HT1080 (cell line): ENCODE measurements at places on chromosomes 5 and 9. TPM values are rescaled to one million over a fixed set of nuclear protein-coding genes. Genes with fewer than 3 reads are reported as not detected.
A peak's percentile ranks its signal among the peaks of the same experiment; 100 is the strongest.

The ITGA1 gene
- 2.5 and 5.6 TPM in 2 replicates for total RNA-seq

GRCh38 chr9:18799428-18799827, 233.6 kb downstream of the SAXO1 start:
- DNase-seq: no peak

DNA sequence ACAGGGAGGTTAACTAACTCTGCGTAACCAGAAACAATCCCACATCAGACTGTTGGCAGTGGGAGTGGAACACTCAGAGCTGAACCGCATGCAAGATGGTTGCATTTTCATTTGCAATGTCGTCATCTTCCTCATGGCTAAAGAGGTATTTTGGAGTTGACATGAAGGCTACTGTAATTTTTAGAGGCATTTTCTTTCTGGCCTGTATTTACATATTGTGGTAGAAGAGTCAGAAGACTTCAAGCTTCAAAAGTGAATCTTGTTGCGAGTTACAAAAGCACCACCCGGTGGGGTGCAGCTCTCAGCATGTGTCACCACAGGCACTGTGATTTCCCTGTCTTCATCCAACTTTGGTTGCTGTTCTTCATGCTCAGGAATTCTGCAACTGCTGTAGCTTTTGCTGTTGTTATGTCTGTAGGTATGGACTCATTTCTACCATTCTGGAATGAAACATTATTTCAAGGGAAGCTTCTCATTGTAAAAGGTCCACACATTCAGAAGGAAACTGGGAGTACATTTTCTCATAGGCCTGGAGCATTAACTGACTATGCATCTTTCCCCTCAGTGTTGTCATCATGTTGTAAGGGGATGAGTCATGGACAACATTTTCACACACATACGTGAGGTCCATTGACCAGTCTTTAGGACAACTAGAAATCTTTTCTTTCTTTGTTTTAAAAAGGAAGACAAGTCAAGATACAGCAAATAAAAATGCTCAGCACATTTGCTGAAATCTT, 35.4 kb upstream of the GDNF start:
- DNase-seq: peak; percentile 73

DNA sequence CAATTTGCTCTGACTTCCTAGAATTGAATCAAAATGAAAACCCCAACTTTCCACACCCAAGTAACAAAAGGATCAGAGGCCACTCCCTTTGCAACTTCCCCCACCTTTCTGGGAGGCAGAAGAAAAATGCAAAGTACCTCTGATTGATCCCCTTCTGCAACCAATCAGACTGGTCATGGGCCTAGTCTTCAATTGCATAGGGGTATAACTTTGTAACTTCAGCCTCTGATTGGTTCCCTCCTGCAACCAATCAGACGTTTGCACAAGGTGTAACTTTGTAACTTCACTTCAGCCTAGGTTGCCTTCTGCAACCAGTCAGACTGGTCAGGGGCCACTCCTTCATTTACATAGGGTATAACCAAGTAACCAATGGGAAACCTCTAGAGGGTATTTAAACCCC, 38.3 kb upstream of the CNOT6 start:
- no peak for DNase-seq

GRCh38 chr5:79595086-79595485, 17.2 kb upstream of the TENT2 start:
- DNase-seq: no peak

DNA sequence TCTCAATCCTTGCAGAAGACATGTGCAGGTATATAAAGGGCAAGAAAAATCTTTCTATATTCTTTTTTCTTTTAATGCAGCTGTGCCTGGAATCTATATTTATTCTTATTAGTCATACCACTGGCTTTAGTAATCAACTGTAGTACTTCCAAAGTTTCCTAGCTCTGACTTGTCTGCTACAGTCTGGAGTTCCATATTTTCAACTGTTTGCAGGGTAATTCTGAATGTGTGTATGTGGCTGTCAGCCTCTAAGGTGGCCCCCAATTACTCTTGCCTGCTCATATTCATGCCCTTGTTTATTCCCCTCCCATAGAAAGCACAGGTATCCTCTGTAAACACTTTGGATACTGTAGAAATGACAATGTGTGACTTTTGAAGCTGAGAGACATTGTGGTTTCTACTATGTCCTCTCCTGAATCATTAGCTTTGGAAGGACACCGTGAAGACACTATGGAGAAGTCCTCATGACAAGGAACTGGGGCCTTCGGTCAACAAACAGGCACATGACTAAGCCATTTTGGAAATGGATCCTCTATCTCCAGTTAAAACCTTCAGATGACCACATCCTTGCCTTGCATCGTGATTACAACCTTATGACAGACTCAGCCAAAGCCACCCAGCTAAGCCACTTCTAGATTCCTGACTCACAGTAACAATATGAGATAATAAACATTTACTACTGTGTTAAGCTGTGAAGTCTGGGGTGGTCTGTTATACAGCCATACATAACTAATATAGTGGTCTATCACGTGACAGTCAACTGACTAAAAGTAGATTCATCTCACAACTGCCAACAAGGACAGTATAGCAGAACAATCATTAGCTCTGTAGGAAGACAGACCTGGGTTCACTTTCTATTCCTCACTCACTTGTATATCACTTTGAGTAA, 49.5 kb upstream of the SUSD1 start:
- DNase-seq: peak; percentile 67

DNA sequence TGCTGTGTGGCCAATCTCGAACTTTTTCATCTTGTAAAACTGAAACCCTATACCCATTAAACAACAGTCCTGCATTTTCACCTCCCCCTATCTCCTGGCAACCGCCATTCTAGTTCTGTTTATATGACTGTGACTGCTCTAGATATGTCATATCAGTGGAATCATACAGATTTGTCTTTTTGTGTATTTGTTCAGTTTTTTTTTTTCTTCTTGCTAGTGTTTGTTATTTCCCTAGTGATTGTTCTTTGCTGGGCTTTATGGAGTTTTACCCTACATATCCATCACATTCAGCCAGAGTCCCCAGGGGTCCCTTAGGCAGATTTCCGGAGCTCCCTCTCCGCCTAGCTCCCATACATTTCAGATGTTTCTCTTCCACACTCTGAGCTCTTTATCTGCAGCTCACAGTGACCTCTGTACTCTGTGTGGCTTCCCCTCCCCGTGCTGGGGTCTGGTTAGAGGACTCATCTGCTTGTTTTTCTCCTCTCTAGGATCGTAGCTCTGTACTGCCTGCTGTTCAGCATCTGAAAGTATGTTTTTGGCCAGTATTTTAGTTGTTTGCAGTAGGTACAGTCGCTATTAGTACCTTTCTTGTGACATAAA, 25.1 kb upstream of the CARTPT start:
- no peak for DNase-seq

DNA sequence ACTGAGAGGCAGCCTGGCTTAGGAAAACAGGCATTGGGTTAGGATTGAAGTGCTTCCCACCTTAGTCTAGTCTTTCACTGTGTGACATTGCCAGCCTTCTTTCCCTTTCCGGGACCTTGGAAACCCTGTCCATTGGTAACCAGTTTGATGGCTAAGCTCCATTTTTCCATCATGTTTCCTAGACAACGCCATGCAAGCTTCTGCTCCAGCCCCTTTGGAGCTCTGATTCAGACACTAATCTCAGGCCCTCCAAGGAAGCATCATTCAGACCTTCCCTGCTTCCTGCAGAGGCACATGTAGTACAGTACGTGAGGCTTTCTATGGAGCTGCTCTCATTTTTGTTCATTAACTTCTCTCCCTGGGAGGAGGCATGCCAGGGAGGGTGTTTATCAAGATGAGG, 68.5 kb downstream of the GRIA1 start:
- no peak for DNase-seq

DNA sequence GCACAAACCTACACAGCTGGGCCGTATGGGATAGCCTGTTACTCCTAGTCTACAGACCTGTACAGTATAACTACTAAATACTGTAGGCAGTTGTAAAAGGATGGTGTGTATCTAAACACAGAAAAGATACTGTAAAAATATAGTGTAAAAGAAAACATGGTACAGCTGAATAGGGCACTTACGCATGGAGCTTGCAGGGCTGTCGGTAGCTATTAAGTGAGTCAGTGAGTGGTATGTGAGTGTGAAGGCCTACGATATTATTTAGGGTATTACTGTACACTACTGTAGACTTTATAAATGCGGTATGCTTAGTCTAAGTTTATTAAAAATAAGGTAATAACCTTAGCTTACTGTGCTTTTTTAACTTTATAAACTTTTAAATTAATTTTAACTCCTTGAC, 1.2 kb downstream of the ZCCHC9 start:
- peak; percentile 24 for DNase-seq
